H7 (cell line): ENCODE measurements at places on chromosomes 12 and 14. TPM values are rescaled to one million over a fixed set of nuclear protein-coding genes. Genes with fewer than 3 reads are reported as not detected.

The TTC6 gene
- 0.59 and 0.90 TPM in 2 replicates for total RNA-seq

The IPO8 gene
- total RNA-seq: 17.3 and 27.8 TPM in 2 replicates

The TMEM117 gene
- 0.52 and 0.90 TPM in 2 replicates for total RNA-seq

DNA sequence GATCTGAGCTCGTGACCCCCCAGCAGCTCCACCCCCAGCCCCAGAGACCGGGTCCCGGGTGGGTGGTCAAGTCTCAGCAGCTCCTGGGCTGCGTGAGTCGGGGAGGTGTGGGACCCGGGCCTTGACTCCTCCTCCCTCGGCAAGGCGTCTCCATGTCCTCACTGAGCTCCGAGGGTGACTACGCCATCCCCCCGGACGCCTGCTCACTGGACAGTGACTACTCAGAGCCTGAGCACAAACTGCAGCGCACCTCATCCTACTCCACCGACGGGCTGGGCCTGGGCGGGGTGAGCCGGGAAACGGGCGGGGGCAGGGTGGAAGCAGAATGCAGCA lies 28.1 kb downstream of the PIGH start:
- no peak for DNase-seq

GRCh38 chr14:91112194-91112593 lies 1.7 kb upstream of the DGLUCY start:
- no peak for DNase-seq

DNA sequence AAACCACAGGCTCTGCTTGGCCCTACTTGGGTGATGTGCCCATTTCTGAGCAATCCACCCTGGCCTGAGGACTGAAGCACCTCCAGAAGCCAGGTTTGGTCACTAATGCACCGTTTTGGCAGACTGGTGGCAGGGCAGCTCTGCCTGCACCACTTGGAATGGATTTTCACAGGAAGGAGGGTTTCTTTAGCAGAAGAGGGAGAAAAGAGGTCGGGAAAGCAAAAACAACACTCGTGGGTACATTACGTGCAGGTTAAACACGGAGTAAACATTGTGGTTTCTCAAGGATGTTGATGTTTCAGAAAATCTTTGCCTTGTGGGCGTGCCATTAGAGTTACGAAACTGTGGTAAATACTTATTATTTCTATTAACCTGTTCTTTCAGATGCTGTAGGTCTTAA lies 70.8 kb downstream of the KCNA5 start:
- no peak for DNase-seq

- no peak for DNase-seq
Observed at GRCh38 chr12:9674226-9674590, 4.7 kb downstream of the CLEC2D start.

DNA sequence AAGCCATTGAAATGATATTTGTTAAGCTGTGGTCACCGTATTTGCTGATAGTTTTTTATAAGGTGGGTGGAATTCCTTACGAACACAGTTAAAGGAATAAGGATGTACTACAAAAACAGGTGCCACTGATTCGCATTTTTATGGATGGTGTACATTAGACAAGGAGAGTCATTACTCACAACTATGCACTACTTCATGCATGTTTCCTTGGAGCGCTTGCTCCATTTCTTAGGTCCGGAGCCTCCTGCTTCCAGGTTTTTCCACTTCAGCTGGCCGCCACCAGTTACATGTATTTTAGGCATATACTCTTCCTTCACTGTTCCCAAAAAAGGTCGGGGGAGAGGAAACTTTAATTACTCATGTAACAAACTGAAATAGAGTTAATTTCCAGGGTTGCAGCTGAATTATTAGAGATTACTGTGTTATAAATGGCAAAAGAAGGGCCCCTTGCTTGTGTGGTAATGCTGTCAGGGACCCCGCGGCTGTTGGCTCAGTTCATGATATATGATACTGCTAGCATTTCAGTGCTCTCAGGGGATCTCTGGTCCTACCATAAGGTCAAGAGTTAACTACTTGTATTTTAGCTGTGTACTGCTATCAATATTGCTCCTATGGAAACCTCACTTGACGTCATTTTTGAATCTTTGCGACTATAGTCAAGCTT lies 454.7 kb downstream of the NPAS3 start:
- no peak for DNase-seq

DNA sequence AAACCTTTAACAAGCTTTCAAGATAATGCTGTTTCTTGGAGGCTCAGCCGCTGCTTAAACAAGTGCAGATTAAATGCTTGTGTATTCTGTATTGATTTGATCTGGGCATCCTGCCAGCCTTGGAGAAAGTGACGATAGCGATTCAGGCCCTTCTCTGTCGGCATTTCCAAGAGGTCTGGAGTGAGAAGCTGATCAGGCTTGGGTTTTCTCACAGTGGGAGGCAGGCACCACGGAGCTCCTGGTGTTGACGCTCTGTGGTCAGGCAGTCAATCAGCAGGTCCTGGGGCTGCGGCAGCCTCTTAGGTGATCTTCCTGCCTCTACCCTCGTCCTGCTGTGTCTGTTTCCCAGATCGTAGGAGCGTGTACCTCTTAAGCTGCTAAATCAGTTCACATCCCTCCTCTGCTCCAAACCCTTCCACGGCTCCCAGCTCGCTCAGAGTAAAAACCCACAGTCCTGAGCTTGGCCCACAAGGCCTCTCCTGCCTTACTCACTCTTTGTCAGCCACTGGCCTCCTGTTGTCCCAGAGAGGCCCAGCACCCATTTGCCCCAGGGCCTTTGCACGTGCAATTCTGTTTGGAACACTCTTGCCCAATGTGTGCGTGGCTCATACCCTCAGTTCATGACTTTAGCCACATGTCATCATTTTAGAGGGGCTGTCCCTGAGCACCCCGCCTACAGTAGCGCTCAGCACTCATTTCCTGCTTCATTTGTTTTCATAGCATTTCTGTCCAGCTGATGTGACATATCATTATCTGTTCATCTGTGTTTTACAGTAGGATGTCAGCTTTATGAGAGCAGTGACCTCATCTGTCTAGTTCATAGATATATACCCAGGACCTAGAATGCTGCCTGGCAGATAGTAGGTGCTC lies 155.4 kb downstream of the AACS start:
- DNase-seq: no peak

DNA sequence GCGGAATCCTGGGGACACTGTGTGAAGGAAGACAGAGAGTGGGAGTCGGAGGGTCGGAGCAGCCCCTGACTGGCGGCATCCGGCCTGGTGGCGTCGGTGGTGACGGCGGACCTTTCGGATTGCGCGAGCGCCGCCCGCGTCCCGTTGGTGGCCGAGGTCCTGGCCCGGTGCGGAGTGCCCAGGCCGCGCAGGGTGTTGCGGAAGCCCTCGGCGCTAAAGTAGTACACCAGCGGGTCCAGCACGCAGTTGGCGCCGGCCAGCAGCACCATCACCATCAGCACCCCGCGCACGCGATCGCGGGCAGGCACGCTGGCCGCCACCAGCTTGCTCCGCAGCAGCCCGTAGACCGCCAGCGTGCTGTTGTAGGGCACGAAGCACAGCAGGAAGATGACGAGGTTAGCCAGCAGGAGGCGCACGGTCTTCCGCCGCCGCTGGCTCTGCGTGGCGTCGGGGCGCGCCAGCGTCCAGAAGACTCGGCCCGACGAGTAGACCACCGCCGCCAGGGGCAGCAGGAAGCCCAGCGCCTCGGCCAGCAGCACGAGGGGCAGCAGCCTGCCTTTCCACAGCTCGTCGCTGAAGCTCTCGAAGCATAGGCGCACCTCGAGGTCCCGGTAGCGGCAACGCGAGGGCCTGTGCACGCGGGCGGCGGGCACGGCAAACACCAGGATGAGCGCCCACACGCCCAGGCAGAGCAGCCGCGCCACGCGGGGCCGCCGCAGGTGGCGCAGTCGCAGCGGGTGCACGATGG lies 13.1 kb upstream of the CHD4 start:
- peak; percentile 93 for DNase-seq

DNA sequence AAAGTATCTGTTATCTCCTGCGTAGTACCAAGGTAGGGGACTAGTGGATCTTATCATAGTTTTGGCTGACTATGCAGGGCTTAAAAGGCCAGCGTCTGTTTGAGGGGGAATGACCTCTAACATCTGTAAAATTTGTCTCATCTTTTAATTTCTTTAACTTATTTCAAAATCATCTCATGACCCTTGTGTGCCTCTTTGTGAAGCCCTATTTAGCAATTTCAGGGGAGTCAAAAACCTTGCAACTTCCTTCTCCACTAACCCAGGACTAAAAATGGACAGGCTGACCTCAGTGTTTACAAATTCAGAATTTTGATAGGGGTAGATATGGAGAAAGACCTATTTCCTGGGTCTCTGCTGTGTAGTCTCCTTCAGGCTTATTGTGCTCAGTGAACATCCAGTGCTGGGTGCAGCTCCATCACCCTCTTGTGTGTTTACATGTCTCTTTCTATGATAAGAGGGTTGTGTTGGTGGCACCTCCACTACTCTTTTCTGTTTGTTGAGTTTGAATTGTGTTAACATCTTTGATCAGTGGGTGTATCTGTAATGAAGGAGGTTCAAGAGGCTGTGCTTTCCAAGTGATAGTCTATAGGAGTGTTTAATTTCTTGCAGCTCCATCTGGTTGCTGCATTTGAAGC lies 14.3 kb downstream of the NECAP1 start:
- DNase-seq: no peak

GRCh38 chr12:40344312-40344711 lies 119.5 kb downstream of the LRRK2 start:
- DNase-seq: no peak

- no peak for DNase-seq
Observed at GRCh38 chr14:99462210-99462609, 18.4 kb downstream of the SETD3 start.

DNA sequence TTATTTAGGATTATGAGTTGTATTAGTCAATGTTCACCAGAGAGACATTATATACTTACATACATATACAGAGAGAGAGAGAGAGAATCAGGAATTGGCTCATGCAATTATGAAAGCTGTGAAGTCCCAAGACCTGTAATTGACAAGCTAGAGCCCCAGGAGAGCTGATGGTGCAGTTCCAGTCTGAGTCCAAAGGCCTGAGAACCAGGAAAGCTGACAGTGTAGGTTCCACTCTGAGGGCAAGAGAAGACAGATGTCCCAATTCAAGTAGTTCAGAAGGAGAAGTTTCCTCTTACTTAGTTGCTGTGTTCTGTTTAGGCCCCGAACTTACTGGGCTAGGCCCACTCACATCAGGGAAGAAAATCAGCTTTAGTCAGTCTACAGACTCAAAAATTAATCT lies 76.4 kb upstream of the FICD start:
- DNase-seq: no peak

DNA sequence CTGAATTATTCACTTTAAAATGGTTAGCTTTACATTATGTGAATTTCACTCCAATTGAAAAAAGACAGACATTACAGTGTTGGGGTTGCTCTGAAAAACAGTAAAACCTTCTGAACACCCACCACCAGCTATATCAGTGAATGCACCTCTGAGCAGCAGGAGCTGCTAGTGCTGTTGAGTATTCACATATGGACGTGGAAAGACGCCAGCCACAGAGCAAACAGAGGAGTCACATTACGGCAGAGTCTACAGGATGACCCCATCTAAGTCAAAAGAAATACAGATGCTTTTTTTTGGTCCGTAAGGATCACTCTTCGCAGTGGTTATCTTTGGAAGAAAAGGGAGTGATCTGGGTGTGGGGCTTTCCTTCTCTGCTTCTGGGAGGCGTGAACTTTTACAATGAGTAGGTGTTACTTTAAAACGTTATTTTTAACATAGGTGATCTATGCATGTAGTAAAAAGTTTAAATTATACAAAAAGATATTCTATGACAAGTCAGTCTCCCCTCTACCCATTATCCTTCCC lies 4.5 kb downstream of the HVCN1 start:
- no peak for DNase-seq

- DNase-seq: peak; percentile 48
Observed at GRCh38 chr12:69633061-69633460, 22.4 kb upstream of the LRRC10 start.

DNA sequence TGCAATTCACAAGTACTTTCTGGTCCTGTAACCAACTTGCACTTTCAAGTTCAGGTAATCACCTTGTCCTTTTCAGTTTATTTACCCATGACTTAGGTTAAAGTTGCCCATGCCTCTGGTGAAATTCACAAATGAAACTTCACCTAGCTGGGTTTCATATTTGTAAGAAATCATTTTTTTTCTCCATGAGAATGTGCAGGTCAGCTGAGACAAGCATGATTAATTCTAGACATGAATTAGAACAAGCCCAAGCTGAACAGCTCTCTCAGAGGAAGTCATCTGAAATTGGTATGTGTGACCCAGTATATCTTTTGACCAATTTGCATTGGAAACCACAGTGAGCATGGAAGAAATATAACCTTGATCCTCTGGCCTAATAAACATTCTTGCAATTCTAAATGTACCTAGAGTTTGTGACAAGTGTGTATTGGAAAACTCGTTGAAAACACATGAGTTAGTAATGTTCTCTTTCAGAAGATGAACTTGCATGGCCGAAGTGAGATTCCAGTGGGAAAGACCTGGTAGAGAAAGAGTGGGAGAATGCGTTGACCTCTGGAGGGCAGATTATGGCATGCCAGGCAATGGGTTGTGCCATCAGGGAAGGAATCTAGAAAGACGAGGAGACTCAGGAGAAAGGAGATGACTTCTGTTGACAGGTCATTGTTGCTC lies 486.5 kb downstream of the ZFP36L1 start:
- DNase-seq: no peak
